Breast epithelium (tissue), 4 donors: ENCODE measurements at places on chromosomes 1 and 21.

DNA sequence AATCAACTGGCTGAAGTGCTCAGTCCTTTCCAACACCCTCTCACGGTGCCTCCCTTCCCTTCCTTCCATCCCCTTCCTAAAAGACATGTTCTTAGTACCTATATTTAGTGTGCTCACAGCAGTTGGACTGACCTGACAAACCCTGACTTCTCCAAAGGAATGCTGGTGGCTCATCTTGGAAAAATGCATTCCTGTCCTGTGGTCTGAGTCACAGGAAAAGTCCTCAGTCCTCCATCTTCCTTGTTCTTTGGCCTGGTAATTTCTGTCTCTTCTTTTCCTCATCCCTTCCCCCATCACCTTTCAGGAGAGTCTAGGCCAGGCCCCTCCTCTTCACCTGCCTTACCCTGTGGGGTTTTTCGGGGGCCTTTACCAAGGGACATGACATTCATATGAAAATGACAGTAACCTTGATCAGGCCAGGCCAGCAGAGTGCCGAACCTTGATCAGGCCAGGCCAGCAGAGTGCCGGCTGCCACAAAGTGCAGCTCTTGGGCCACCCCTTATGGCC, 7.2 kb downstream of the ATP1B1 start:
- no peak for DNase-seq

DNA sequence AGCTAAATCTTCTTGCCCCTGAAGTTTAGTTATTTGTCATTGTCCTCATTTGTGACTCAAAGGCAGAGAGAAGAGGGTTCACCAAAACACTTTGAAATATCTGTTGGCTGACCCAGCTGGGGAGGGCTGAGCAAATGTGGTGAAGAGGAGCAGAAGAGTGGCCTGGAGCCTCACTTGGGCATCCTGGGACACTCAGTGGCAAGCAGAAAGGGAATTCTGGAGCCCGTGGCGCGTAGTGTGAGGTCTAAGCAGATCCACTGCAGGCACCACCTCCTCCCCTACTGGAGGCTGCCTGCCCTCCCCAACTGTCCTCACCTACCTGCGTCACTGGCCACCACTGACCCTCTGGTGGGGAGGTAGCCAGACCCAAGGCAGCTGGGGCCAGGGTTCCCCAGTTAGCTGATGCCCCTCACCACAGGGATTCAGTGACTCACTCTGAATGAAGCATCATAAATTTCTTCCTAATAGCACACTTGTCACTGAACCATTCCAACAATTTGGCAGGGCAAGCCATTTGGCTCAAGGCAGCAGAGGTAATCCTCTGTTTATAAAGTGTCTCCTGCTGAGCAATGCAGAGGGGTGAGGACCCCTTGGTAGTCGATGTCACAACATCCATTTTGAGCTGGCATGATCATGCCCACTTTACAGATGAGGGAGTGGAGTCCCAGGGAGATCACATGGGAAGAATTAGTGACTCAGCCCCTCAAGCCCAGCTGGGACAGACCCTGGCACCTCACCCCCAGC, 80.3 kb downstream of the NENF start:
- no peak for DNase-seq

- no peak for DNase-seq
Measured at GRCh38 chr1:10388387-10388715, 10.5 kb upstream of the PGD start.

DNA sequence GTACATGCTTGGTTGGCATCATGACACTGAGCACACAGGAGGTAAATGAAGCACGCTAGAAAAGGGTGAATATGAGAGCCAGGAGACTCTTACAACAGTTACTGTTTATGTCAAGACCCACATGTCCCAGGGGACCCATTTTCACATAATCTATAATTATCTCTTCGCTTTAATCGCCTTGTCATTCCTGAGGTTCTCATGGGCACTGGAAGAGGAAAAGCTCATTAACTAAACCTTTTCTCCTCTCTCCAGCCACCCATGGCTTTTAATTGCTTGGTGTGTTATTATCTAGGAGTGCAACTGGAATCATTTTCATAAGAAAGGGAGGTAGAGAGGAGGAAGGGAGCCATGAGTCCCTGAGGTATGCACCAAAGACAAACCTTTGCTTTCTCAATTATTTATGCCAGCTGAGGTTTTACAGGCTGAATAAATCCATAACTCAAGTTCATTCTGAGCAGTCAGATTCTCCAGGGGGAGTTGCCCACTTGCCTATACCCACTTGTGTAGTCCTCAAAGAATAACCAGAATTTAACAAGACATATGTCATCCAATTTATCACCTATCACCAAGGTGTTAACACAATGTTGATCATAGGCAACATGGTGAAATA, 77.4 kb downstream of the ACBD6 start:
- DNase-seq, result no peak

DNA sequence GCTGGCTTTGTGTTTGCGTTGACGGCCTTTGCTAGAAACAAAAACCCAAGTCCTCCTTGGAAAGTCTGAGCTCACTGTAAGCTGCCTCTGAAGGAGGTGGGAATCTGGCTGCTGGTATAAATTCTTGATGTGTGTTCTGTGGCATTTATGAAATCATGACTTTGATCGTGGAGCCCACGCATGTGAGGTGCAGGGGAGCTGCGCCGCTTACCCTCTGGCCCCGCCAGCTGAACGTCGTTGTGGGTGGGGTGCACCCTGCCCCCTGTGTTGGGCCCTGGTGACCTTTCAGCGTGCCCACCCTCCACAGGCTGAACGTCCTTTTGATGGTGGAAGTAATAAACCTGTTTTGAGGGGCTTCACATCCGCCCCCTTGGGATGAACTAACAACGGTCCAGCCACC, 21.2 kb upstream of the DIP2A start:
- DNase-seq, result no peak

- DNase-seq, result no peak
Measured at GRCh38 chr1:54955359-54955758, 25.1 kb upstream of the TMEM61 start.

DNA sequence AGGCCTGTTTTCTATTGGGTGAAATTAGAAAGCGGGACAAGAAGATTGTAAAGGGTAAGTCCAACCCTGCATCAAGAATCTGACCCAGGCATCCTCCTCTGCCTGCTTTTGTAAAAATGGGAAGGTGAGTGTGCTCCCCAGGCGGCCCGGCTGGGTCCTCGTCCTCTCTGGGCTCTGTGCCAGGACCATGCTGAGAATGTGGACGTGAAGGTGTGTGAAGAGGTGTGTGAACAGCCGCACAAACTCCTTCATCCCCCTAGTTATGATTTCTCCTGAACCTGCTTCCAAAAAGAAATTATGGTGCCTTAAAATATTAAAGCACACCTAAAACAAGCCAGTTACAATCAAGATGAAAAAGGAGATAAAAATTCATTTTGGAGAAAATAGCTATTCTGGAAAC, 185.7 kb downstream of the IGSF21 start:
- no peak for DNase-seq
